C1 segment of cervical spinal cord (tissue), 14 donors: ENCODE measurements at places on chromosomes 5 and 9.

GRCh38 chr9:96574931-96575351 is 44.7 kb downstream of the CDC14B start:
- no peak for DNase-seq

- DNase-seq: no peak
Measured at GRCh38 chr5:69285448-69286116, 47.0 kb downstream of the CCDC125 start.

DNA sequence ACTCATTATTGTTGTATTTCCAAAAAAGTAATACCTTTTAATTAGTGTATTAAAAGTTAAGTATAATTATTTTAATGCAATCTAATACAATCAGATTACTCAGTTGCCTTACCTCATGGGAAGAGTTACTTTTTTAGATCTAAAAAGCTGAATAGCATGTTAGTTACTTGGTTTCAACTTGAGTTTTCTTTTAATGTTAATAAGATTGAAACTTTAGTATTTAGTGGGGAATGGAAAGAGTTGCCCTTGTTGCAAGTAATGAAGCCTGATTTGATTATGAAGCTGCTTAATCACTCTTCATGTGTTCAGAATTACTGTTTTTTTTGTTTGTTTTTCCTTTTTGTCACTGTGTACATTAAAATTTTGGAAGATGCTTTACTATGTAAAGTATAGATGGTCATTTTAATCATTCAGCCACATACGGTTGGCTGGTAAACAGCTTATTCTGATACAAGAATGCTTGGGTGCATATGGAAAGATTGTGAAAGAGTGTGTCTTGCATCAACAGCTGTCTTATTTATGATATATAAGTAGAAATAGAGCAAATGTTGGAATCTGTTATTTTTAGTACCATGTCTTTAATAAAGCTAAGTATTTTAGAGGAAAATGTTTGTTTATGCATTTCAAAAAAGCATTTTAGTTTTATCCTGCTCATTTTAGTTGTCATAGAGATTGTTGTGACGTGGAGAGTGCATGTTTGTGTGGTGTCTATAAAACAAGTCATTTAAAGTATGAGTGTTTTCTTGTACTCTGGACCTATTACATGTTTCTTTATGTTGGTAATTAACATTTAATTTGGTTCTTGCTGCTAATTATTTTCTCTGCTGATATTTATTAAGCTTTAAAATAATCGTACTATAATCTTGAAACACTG is 36.4 kb downstream of the SREK1 start:
- no peak for DNase-seq

- DNase-seq: no peak
Measured at GRCh38 chr5:80291761-80292160, 28.0 kb upstream of the SPZ1 start.

GRCh38 chr5:134648425-134649162 is at the start of gene SEC24A:
Gene SEC24A, plus strand, starts transcription at chr5:134648785. Its CDS starts 292 bp downstream, at chr5:134649077.
- peak; percentile 82 for DNase-seq

- DNase-seq: no peak
Measured at GRCh38 chr9:137147793-137148160, 8.8 kb downstream of the GRIN1 start.

GRCh38 chr5:15521381-15522186 is 21.6 kb downstream of the FBXL7 start:
- no peak for DNase-seq

DNA sequence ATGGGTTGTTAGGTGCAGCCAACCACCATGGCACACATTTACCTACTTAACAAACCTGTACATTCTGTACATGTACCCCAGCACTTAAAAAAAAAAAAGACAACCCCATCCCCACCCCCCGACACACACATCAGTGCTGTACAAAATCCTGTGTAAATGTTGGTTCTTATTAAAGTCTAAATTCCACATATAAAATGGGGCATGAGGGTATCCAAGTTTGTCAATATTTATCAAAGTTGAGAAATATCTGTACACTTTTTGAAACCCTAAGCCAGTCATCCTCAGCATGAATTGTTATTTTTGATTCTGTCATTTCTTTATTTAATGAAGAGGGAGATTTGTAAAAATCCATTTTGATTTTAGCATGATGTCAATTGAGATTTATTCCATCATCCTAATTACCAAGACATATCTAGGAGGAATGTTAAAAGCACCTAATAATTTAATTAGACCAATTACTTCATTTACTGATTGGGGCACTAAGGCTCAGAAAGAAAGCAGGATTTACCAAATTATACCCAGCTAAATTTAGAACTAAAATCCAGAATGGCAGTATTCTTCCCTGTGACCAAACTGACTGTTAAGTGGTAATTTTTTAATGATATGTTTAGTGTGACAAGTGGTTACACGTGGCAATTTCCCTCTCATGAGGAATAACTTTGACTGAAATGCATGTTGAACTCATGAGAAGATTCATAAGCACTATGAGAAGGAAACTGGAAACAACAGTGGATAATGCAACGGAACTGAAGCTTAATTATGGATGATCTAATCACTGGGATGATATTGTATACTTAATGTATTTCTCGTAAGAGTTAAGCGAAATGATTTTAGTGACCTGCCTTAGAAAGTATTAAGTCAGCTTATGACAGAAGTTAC is 195.9 kb downstream of the SGCD start:
- DNase-seq: no peak

GRCh38 chr5:39055768-39056398 is 18.3 kb downstream of the RICTOR start:
- no peak for DNase-seq

- DNase-seq: no peak
Measured at GRCh38 chr5:56055287-56055686, 60.5 kb upstream of the IL6ST start.

- DNase-seq: no peak
Measured at GRCh38 chr5:59276325-59276675, 617.2 kb downstream of the PDE4D start.

DNA sequence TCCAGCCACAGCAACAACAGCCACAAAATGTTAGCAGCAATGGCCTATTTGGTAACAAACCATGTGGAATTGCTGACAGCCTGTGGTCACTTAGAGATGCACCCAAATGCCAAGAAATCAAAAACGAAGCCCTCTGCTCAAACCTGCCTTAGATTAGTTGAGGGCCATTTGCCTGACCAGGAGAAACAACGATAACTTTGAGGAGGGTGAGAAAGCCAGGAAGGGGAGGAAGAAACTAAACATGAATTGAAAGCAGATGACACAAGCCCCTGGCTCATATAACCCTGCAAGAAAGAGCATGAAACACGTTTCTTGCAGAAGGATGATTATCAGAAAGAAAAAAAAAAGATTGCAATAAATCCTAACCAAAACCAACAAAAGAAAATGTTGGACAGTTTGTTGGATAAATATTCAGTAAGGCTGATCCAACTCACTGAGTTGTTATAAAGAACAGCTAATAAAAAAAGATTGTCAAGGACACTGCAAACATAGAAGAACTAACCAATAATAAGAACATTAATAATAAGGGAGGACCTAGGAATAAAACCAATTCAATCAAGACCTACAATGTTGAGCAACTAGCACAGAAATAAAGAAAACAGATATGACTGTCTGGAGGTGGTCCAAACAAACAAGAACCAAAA is 140.5 kb upstream of the SLC30A5 start:
- no peak for DNase-seq

DNA sequence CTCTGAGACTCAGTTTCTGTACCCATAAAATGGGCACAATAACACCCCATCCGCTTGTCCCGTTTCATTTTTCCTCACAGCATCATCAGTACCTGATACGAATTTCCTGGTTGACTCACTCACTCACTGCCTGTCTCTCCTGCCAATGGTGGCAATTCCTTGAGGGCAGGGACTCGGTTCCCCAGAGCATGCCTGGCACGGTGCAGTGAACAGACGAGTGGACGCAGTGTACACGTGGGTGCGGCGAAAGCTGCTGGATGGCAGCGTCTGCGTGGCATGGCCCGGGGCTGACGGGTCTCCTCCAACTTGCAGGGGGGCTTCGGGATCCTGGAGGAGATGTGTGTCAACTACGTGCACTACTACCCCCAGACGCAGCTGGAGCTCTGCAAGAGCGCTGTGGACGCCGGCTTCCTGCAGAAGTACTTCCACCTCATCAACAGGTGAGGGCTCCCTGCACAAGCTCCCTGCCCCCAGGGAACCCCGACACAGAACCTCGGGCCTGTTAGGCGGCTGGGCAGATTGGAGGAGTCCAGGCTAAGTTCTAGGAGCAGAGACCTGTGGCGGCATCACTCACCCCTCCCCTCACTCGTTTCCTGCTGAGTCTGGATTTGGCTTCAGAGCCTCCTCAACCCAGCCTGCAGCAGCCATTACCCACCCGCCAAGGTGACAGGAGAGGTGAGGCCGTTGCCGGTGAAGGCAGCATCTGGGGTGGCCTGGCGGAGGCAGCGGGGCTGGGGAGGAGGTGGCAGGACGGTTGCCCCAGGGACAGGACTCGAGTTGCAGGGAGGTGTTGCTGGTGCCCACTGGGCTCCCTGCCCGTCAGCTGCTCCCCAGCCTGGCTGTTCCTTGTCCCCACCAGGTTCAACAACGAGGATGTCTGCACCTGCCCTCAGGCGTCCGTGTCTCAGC is 20.3 kb downstream of the DBH start:
- no peak for DNase-seq

- DNase-seq: no peak
Measured at GRCh38 chr5:173316339-173317020, 11.7 kb downstream of the STC2 start.

GRCh38 chr9:33781736-33782135 is 13.6 kb upstream of the PRSS3 start:
- no peak for DNase-seq

- no peak for DNase-seq
Measured at GRCh38 chr5:55600497-55601203, 65.9 kb upstream of the PLPP1 start.

- no peak for DNase-seq
Measured at GRCh38 chr9:136545692-136545964, 220 bp downstream of the NOTCH1 start.

DNA sequence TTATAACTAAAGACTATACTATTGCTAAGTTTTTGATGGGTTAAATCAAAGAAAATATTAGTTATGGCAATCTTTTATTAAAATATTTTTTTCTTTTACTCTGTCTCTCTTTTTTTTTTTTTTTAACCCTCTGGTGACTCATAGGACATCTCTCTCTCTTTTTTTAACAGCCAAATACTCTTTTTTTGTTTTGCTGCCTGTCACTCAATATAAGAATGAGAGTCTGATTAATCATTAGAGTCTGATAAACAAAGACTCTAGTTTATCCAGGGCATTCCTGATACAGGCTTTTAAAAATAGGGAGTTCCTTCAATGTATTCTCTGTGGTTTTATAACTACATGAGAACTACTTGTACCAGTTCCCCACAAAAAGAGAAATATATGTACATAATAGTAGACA is 77.3 kb downstream of the SLC38A9 start:
- no peak for DNase-seq

DNA sequence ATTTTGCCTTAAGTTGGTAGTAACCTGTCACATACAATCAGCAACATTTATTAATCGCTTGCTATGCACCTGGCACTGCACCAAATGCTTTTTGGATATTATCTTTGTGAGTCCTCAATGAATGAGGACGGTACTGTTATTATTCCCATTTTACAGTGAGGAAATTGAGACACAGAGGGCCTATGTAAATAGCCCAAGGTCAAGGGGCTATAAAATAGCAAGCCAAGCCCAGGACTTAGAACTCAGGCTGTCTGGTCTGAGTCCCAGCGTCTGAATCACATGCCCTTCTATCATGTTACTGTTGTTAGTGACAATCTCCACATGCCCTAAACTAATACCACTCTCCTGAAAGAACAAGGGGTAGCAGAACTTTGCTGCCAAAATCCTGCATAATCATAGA is 60.0 kb downstream of the ERAP1 start:
- no peak for DNase-seq

- no peak for DNase-seq
Measured at GRCh38 chr9:18457510-18457909, 16.4 kb upstream of the ADAMTSL1 start.

DNA sequence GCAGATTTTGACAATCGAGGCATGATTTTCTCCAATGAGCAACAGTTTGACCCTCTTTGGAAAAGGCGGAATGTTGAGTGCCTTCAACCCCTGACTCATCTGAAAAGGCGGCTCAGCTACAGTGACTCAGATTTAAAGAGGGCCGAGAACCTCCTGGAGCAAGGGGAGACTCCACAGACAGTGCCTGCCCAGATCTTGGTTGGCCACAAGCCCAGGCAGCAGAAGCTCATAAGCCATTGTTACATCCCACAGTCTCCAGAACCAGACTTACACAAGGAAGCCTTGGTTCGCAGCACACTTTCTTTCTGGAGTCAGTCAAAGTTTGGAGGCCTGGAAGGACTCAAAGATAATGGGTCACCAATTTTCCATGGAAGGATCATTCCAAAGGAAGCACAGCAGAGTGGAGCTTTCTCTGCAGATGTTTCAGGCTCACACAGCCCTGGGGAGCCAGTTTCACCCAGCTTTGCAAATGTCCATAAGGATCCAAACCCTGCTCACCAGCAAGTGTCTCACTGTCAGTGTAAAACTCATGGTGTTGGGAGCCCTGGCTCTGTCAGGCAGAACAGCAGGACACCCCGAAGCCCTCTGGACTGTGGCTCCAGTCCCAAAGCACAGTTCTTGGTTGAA is 13.6 kb downstream of the PTPDC1 start:
- no peak for DNase-seq

- DNase-seq: no peak
Measured at GRCh38 chr9:124471761-124472160, 21.5 kb downstream of the ADGRD2 start.

- DNase-seq: no peak
Measured at GRCh38 chr9:108477529-108478006, 378.2 kb downstream of the ACTL7B start.

- no peak for DNase-seq
Measured at GRCh38 chr5:174327317-174327864, 281.9 kb downstream of the NSG2 start.

DNA sequence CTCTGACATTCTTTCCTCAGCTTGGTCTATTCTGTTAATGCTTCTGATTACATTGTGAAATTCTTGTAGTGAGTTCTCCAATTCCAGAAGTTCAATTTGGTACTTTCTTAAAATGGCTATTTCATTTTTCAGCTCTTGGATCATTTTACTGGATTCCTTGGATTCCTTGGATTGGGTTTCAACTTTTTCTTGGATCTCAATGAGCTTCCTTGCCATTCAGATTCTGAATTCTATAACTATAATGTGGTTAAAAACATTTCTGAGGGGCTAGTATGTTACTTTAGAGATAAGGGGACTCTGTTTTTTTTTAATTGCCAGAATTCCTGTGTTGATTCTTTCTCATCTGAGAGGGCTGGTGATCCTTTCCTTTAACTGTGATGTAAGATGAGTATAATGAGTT is 136.4 kb downstream of the MCTP1 start:
- no peak for DNase-seq

- DNase-seq: no peak
Measured at GRCh38 chr9:21252721-21253547, 13.1 kb upstream of the IFNA14 start.

DNA sequence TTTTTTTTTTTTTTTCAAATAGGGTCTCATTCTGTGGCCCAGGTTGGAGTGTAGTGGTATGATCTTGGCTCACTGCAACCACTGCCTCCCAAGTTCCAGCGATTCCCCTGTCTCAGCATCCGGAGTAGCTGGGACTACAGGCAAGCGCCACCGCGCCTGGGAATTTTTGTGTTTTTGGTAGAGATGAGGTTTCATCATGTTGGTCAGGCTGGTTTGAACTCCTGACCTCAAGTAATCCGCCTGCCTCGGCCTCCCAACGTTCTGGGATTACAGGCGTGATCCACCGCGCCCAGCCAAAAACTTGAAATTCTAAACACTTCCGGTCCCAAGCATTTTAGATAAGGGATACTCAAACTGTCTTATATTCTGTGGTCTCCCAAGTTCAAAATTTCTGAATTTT is 718.9 kb upstream of the MEF2C start:
- no peak for DNase-seq
